GM06990 (cell line): ENCODE measurements at places on chromosomes 7 and 10.

- no peak for DNase-seq
Observed at GRCh38 chr7:36611703-36612102, 112.6 kb downstream of the AOAH start.

GRCh38 chr10:3391657-3392056 lies 219.1 kb upstream of the PITRM1 start:
- no peak for DNase-seq

DNA sequence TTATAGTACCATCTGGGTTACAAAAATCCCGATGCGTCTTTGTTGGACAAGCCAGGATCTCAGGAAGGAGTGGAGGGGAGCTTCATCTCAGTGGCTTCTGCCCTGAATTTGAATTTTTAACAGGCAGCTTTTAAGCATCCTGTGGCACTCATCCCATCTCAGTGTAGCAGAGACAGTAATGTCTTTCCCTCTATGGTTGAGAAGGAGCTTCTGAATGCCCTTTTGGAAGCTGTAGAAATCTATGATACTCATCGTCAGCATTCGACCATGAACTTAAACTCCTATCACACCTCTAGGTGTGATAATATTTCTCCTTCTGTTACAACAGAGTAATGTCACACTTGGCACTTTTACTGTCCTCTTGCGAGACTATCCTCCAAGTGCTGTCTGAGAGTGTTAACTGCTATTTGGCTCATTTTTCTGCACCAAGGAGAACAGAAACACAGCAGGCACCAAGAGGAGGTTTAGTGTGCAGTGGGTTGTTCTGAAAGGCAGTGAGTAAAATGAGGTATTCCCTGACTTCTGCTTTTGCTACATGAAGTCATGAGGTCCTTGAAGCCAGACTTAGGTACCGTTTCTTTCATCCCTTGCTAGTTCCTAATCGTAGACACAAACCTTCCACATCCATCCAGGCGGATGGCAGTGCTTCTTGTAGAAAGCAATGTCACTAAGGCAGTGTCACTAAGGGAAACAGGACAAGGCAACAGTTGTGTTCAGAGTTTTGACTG lies 177.4 kb downstream of the CELF2 start:
- DNase-seq = no peak

DNA sequence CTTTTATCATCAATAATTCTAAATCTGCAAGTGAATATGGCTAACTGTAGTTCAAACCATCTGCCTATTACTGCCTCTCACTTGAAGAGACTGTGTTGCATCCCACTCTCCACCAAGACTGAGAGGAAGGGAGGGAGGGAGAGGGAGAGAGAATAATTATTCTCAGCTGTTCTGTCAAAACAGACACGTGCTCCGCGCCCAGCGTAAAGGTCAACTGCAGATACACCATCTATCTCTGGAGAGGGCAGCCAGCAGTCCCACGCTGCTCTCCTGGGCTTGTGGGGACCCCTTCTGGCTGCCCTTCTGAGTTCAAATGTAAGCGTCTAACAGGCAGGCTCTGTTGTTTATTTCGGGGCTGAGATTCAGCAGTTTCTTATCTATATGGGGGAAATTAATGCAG lies 625.5 kb upstream of the GALNT17 start:
- no peak for DNase-seq

GRCh38 chr10:111972109-111972508 lies 211.5 kb downstream of the GPAM start:
- DNase-seq = no peak
